Spinal cord (tissue), 10 donors: ENCODE measurements at places on chromosomes 11 and 22. TPM values are rescaled to one million over a fixed set of nuclear protein-coding genes. Genes with fewer than 3 reads are reported as not detected.

The SCUBE1 gene
- 11.9 TPM for total RNA-seq

GRCh38 chr11:125005491-125005890 lies 51.5 kb downstream of the CCDC15 start:
- no peak for DNase-seq

- DNase-seq, result no peak
Measured at GRCh38 chr11:35065566-35065965, 73.4 kb upstream of the CD44 start.

- no peak for DNase-seq
Measured at GRCh38 chr22:37566329-37566837, 6.1 kb downstream of the CDC42EP1 start.

GRCh38 chr11:62133328-62134065 lies 9.7 kb downstream of the INCENP start:
- no peak for DNase-seq

The MUC6 gene
- total RNA-seq, result not detected

- DNase-seq, result no peak
Measured at GRCh38 chr11:75475767-75476650, 43.0 kb upstream of the KLHL35 start.

GRCh38 chr11:7672276-7672959 lies 882 bp downstream of the CYB5R2 start:
- no peak for DNase-seq

DNA sequence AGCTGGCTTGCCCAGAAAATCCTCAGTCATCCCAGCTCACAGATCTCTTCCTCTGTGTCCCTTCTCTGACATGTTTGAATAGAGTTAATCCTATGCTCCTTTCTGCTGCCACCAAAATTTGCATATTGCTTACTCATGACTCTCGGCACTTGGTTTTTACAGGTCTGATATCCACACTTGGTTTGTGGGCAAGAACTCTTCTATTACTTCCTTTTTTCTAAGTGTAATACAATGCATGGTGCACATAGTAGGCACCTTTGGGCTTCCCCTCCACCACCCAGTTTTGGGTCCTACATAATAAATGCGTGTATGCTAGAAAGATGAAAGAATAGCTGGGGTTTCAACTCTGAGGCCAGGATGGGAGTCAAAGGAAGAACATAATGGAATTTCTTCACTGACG lies 69.7 kb upstream of the GRK3 start:
- DNase-seq, result no peak

- DNase-seq, result no peak
Measured at GRCh38 chr11:9563196-9563730, 10.2 kb upstream of the WEE1 start.

- DNase-seq, result no peak
Measured at GRCh38 chr11:46270684-46271083, 6.8 kb upstream of the CREB3L1 start.

- peak; percentile 83 for DNase-seq
Measured at GRCh38 chr22:37260901-37261336, 16.9 kb upstream of the RAC2 start.

- no peak for DNase-seq
Measured at GRCh38 chr22:31566484-31566883, 70.1 kb downstream of the SFI1 start.

DNA sequence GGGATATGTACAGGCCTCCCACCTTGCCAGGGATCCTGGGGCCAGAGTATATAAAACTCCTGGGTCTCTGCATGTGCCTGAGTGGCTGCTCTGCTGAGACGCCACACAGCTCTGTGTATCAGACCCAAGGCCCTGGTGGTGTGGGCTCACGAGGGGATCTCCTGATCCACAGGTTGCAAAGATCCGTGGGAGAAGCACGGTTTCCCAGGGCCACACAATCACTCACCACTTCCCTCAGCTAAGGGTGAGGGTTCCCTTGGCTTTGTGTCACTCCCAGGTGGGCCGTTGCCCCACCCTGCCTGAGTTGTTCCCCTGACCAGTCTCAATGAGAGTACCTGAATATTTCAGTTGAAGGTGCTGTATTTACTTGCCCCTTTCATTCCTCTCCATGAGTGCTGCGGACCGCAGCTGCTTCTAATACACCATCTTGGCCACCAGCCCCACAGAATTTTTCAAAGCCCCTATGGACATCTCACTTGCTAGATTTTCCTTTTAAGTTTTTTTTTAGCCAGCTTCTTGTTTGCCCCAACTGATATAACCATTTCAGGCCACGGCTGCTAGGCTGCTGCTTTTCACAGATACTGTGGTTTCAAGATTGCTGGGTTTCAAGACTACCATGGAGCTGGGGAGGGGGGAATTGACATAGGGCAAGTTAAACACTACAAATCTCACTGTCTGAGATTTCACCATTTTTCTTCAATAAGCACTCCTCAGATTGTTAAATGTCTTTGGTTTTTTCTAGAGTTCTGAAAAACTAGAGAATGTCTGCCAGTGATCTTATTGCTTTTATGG lies 13.7 kb upstream of the DEPDC7 start:
- no peak for DNase-seq

The KRTAP5-10 gene
- not detected for total RNA-seq

The IRAG1 gene
- 13.8 TPM for total RNA-seq

The CD6 gene
- 0.61 TPM for total RNA-seq

GRCh38 chr11:75945446-75945845 lies 130.4 kb downstream of the UVRAG start:
- DNase-seq, result no peak

DNA sequence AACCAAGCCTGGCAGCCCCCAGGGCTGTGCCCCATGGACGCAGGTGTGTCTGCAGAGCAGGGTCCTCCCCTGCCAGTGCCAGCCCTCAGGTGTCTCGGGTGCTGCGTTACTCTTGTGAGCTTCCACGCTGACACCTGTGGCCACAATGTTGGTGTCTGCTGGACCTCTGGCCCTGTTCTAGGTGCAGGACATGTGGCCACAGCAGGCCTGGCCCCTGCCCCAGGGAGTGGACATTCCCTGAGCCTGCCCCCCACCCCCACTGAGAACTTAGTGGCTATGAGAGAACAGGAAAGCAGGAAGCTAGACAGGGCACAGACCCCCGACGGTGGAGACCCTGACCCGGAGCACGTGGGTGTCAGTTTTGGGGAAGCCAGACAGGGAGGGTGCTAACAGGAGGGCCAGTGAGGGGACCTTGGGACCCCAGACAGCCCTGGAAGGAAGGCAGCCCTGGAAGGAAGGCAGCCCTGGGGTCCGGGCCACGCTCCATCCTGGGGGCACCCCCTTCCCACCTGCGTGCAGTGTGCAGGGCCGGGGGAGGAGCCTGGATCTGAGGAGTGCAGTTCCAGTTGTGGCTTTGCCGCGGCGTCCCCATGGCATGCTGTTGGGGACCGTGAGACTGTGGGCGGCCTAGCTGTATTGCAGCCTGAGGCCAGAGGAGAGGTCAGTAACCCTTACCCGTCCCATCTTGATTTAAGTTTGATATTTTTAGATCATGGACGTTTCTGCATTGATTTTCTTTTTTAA lies 43.9 kb upstream of the PPARA start:
- no peak for DNase-seq

DNA sequence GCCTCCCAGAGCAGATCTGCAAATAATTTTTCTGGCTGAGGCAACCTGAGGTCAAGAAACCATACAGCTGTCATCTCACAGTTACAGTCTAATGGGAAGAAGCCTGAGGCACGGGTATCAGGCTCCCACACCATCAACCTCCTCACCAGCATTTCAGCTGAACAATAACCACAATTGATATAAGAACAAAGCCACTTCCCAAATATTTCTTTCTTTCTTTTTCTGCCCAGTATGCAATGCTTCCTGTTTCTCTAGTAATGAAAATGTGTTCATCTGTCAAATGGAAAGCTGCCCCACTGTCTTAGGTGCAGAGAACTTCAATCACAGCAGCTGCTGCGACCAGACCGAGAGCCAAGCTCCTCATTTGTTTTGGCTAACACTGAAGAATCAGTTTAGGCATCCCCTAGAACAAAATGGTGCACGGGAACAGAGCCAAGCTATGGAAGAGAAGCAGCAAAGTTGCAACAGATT lies 108.4 kb downstream of the BLID start:
- peak; percentile 47 for DNase-seq

The PLAAT3 gene
- total RNA-seq, result 40.0 TPM

DNA sequence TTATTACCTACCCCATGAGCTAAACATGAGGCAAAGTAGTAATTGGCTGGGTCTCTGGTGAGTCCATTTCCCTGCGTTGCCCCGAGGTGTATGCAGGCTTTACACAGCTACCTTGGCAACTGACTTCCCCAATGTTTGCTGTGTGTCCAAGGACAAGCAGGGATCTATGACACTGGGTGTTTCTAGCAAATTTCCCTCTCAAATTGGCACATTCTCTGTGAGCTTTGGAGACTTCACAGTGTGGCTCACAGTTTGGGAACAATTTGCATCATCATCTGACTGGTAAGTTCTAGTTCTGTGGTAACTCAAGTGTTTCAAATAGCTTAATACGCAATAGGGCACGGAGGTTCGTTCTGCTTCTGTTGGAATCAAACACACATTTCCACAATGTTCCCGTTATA lies 12.5 kb downstream of the NNMT start:
- DNase-seq, result no peak

GRCh38 chr22:43308060-43308830 lies 34.9 kb downstream of the SCUBE1 start:
- DNase-seq, result no peak

- no peak for DNase-seq
Measured at GRCh38 chr11:12248330-12248729, 129.0 kb upstream of the PARVA start.
